ENCODE measurements at places on chromosomes 4 and X.

DNA sequence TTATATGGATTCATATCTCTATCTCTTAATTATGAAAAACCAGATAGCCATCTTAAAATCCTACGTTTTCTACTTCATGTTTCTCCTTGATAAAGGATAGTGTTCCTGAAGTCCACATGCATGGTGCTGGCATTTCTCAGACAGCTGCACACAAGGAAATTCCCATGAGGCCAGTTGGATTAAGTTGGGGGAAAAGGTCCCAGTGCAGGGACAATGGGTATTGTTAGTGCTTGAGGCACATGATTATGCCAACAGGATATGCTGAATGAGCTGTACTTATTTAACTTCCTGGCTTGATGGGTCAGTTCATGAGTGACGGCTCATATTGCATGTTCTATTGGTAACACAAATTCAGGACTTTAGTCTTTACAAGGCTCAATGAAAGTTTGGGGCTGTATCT, 913.9 kb upstream of the NDST4 start:
- DNase-seq: no peak

DNA sequence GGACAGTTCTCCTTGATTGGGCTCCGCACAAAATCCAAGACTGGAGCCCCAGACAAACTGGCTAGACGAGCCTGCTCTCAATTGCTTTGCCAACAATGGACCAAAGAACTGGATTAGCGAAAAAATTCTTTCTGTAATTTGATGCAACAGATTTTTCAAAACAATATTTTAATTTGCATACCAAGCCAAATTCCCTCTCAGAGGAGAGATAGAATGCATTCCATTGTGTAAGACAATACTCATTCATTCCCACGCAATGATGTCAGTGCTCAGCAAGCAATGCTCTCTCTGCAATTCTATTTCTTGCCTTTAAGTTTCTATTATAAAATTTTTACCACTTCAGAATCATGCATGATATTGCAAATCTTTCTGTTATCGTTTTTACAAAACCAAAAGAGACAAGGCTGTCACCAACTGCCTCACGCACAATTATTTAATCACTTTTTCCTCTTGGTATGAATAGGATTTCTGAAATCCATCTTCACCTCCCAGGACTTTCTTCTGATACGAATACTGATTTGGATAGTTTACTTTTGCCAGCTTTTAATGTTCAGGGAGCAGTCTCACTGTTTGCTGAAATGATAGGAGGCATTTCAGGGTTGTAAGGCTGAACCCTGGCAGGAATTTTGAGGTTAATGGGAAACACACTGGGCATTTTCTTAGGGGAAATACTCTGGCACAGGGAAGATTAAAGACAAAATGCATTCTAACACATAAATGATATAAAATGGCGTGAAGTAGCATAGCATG, 46.1 kb upstream of the HCCS start:
- DNase-seq: no peak

- DNase-seq: no peak
Measured at GRCh38 chr4:43163101-43163792, 270.7 kb downstream of the GRXCR1 start.

DNA sequence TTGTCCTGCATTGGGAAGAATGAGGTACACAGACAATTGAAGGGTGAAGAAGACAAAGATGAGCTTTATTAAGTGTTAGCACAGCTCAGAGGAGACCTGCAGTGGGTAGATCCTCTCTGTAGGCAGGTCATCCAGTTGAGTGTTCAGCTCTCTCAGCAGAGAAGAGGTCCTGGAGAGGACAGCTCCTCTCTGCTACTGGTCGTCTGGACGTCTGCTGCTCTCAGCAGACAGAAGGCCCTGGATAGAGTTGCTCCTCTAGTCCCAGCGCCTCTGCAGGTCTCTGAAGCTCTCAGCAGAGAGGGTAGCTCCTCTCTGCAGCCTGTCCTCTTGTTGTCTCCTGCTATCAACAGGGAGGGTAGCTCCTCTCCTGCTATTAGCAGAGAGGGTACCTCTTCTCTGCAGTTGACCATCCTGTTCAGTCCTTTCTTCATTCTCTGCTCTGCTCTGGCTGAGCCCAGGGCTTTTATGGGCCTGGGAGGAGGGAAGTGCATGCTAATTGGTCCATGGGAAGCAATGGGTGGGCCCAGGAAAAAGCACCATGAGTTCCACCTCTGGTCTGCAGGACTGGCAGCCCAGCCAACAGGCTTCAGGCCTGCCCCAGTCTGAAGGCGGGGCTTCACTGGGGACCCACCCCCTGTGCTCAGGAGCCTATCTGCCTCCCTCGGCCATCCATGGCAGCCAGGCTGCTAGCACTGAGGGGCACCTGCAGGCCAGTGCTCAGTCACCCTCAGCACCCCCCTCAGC, 54.1 kb upstream of the IBSP start:
- DNase-seq: no peak

- no peak for DNase-seq
Measured at GRCh38 chr4:86330961-86331742, 28.7 kb downstream of the MAPK10 start.

DNA sequence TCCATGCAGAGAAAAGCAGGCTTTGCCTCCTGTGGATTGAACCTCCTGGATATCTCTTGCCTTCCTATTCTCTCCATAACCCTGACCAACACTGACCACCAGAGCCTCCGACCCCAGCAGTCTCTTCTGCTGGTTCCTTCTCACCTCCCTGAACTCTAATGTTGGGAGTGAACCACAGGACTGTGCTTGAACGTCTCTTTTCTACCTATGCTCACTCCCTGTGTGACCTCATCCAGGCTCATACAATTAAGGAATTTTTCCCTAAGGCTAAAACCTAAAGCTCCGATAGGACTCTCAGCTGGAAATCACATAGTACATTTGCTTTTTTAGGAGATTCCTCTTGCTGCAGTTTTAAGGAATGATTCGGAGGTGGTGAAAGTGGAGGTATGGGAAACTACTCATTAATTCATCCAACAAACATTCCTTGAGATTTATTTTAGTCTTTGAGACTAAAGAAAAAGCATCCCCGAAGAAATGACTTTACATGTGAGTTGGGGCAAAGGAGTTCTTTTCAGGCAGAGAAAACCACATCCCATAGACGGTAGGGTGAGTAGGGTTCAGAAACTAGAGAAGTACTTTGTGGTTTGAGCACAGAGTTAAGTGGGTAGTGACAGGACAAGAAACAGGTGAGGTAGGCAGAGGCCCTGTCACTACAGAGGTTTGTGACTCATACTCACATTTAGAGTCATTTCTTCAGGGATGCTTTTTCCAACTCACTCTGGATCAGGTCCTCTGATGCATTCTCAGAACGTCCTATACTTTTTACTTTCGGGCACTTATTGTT, 30.8 kb downstream of the NDNF start:
- no peak for DNase-seq

DNA sequence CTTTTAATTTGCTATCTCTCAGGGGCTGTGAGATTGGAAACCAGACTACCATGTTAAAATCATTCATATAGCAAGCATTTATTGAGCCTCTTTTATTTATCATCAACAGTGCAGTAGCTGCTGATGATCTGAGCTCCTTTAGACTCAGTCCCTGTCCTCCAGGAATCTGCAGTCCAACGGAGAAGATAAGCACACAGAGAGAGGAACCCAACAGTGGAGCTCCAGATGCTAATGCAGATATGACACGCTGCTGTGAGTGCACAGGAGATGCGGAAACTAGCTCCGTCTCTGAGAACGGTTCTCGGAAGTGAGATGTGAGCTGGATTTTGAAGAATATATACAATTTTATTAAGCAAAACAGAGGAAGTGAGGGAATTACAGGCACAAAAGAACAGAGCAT, 35.4 kb downstream of the DCHS2 start:
- DNase-seq: no peak

DNA sequence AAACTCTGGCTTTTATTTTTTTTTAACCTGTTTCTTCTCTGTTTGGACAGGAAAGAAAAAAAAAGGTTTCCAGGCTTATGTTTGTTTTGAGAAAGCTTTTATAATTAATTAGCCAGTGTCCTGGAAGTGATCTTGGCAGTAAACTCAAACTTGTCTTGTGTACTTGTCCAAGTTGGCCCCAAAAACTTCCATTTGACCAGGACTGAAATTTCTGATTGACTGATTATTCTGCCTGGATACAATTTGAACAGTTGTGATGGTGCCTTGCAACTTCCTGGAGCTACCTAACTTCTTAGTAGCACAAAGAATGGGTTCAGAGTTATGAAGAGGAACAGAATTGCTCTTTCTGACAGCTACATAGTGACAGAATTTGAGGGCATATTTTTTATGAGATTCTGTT, 62.0 kb downstream of the SLC4A4 start:
- DNase-seq: no peak

DNA sequence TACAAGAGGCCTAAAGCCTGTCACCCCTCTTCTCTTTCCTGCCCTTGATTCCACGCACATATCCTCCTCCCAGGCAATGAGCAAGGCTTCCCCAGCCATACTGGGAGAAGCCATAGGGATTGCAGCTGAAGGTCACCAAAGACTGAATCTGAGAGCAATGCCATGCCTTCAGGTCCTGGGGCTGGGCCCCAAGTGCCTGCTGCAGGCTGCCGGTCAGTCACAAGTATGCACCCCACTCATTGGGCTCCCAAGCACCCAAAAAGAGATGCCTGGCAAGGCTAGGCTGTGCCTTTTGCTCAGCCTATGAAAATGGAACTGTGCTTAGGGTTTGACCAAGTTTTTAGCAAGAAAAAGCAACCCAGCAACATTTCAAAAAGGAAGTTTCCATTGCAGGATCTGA, 210.6 kb upstream of the MAMLD1 start:
- no peak for DNase-seq

DNA sequence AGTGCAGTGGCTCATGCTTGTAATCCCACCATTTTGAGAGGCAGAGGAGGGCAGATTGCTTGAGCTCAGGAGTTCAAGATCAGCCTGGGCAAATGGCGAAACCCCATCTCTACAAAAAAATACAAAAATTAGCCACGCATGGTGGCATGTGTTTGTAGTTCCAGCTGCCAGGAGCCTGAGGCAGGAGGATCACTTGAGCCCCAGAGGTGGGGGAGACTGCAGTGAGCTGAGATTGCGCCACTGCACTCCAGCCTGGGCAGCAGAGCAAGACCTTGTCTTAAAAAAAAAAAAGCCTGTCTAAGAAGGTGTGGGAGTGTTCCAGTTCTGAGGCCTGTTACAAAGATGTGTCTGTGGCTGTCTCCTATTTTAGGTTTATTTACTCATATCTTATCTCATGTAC, 38.0 kb downstream of the PI4K2B start:
- no peak for DNase-seq

GRCh38 chr4:100290585-100290984, 100.3 kb upstream of the DDIT4L start:
- DNase-seq: no peak

DNA sequence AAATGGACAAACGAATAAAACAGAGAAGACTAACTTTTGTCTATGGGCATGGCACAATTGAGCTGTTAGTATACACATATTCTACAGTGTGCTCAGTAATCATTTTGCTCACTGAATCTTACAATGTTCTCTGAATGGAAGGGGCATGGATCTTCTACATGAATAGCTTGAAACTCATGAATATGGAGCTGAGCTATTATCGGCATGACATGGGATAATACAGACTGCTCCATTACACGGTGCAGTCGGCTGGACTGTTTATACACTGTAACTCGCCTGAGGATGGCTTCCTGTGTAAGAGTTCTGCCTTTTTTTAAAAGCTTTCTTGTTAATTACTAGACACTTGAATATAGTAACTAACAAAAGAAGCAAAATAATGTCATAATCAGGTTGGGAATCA, 368.5 kb upstream of the MAD2L1 start:
- no peak for DNase-seq

- no peak for DNase-seq
Measured at GRCh38 chrX:140524556-140524955, 19.7 kb upstream of the SOX3 start.

DNA sequence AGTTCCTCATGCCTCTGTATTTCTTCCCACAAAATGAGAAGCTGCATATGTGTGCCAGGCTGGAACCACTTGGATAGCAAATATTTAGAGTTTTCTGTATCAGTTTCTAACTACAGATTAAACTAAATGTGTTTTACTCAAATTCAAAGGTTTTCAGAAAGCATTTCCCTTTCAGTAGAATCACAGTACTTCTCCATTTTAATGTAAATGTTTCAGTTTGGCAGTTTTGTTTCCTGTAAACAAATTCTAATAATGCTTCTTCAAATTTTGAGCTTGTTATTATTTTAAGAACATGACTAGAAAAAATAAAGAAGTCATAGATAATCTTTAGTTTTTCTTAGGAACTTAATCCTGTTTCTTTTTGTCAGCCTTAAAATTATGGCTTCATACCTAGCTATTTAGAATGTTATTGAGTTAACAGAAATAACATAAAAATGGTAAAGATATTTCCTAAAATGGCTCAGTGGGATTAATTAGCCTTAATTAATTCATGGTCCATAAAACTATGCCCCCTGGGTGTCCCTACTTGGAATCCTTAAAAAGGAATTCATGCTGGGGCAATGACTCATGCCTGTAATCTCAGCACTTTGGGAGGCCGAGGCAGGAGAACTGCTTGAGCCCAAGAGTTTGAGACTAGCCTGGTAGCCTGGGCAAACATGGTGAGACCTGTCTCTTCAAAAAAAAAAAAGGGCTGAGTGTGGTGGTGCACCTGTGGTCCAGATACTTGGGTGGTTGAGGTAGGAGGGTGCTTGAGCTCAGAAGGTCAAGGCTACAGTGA, 83.8 kb upstream of the GPR34 start:
- no peak for DNase-seq

GRCh38 chr4:138310498-138310897, 68.3 kb upstream of the SLC7A11 start:
- no peak for DNase-seq

- no peak for DNase-seq
Measured at GRCh38 chrX:132940727-132941327, 17.6 kb downstream of the HS6ST2 start.

GRCh38 chr4:45620808-45621207, 503.0 kb downstream of the GABRG1 start:
- DNase-seq: no peak

- DNase-seq: no peak
Measured at GRCh38 chr4:21032089-21032645, 331.9 kb downstream of the PACRGL start.

DNA sequence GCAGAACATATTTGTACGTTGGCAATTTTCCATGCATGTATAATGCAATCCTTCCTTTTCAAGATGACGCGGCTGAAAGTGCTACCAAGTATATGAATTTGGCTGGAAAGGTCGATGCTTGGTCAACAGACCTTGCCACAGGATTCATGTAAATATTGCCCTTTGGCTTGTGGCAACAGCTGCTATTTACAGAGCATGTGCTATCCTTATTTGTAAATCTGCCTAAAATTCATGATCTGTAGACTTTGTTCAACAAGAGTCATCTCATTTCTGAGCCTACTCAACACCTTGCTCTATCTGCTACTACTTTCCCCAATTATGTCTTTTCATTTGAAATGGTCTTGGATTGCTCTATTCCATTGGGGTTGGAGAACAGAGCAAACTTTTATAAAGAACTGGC, 1.9 kb upstream of the SMARCA1 start:
- no peak for DNase-seq

- DNase-seq: no peak
Measured at GRCh38 chr4:6616087-6616995, 24.1 kb upstream of the MRFAP1 start.

Data from glutamatergic neuron (in vitro differentiated cells).